AG04450 (cell line): ENCODE measurements at places on chromosomes 7 and 10. TPM values are rescaled to one million over a fixed set of nuclear protein-coding genes. Genes with fewer than 3 reads are reported as not detected.

- no peak for DNase-seq
Observed at GRCh38 chr10:13349463-13350274, 1.6 kb upstream of the SEPHS1 start.

Gene CLRN3
- not detected in 2 replicates for polyA plus RNA-seq

Gene DLX6
- polyA plus RNA-seq = not detected in 2 replicates

DNA sequence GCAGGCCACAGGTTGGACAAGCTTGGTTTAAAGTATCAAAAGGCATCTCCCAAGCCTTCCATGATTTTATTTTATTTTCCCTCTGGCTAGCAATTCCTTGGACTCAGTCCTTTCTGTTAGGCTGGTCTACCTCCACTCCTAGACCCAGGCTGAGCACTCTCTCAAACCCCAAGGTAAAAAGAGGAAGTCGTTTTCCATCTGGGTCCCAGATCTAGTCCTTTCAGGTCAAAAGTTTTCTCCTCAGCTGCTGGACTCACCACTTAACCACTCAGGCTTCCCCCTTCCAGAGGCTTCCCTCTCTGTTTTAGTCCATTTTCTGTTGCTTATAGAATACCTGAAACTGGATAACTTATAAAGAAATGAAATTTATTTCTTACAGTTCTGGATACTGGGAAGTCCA lies 252.3 kb upstream of the MKLN1 start:
- no peak for DNase-seq

GRCh38 chr10:112269266-112269665 lies 13.9 kb upstream of the TECTB start:
- DNase-seq = no peak

Gene TMEM139
- not detected in 2 replicates for polyA plus RNA-seq

Gene TCF7L2
- 6.3 and 7.7 TPM in 2 replicates for polyA plus RNA-seq

Gene GIMAP5
- polyA plus RNA-seq = not detected in 2 replicates

Gene SPDYE8
- polyA plus RNA-seq = 0.10 TPM in 1 of 2 replicates, not detected in the other

GRCh38 chr7:157153260-157153659 lies 14.5 kb downstream of the UBE3C start:
- no peak for DNase-seq

DNA sequence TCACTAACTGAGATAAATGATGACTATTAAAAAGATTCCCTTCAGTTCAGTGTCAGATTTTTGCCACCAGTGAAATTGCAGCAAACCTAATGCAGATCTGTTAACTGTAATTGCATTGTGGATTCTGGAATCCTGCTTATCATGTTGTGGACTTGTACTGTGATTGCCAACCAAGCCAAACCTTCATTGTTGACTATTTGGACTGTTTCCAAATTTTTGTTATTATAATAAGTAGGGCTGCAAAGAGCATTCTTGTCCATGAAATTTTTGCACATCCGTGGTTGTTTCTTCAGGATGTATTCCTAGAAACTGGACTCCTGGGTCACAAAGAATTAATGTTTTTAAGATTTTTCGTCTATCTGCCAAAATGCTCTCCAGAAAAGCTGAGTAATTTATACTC lies 281.6 kb upstream of the ZMIZ1 start:
- no peak for DNase-seq

GRCh38 chr7:24834128-24834798 lies 77.0 kb upstream of the GSDME start:
- DNase-seq = no peak

DNA sequence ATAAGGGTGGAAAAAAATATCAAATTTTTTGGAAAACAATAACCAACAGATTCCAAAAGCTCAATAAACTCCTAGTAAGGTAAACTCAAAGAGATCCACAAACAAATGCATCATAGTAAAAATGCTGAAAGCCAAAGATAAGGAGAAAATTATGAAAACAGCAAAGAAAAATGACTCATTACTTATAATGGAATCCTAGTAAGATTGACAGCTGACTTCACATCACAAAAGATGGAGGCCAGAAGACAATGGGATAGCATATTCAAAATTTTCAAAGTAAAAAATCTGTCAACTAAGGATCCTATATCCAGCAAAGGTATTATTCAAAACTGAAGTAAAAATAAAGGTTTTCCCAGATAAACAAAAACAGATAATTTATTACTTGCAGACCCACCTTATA lies 183.4 kb upstream of the VIPR2 start:
- DNase-seq = no peak

- DNase-seq = no peak
Observed at GRCh38 chr10:65843203-65843602, 1082.6 kb upstream of the LRRTM3 start.

Gene CEP55
- 10.0 and 16.3 TPM in 2 replicates for polyA plus RNA-seq

Gene SPDYE6
- polyA plus RNA-seq = not detected in 2 replicates

- no peak for DNase-seq
Observed at GRCh38 chr10:120414946-120415345, 42.1 kb upstream of the PLPP4 start.

GRCh38 chr7:92397542-92397941 lies 49.7 kb upstream of the GATAD1 start:
- DNase-seq = no peak

GRCh38 chr10:35532141-35532540 lies 73.0 kb upstream of the GJD4 start:
- no peak for DNase-seq

- no peak for DNase-seq
Observed at GRCh38 chr7:153509768-153510167, 542.4 kb upstream of the DPP6 start.

GRCh38 chr7:137439829-137440825 lies 96.6 kb upstream of the PTN start:
- no peak for DNase-seq

DNA sequence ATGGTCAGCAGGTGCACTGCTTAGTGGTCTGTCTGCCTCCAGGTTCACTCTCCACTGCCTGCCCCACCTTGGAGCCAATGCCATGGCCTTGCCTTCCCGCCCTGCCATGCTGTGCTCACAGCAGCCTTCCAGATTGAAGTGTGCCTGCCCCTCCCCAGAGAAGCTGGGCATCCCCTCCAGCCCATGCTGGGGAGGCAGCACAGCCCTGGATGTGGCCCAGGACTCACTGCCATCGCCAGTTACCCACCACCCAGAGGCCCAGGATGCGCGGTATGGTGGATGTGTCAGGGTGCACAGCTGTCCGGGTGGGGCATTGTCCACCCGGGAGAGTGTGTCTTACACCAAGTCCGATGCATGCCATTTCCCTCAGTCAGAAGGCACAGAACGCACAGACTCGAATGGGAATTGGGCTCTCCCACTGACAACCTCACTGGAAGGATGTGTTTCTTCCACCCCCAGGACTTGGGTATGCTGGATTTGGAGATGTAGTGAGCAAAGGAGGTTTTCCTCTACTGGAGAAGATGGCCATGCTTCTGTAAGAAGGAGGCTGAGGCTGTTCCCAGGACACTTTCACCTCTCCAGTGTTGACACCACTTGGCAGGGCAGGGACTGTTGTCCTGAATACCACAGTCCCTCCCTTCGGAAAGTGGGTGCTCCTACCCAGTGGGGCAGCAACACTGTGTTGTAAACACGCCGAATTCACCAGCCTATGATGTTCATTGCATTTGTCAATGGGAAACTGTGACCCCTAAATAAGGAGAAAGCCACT lies 122.0 kb downstream of the ADARB2 start:
- DNase-seq = no peak

Gene BEND7
- 2.1 TPM in 2 replicates for polyA plus RNA-seq

DNA sequence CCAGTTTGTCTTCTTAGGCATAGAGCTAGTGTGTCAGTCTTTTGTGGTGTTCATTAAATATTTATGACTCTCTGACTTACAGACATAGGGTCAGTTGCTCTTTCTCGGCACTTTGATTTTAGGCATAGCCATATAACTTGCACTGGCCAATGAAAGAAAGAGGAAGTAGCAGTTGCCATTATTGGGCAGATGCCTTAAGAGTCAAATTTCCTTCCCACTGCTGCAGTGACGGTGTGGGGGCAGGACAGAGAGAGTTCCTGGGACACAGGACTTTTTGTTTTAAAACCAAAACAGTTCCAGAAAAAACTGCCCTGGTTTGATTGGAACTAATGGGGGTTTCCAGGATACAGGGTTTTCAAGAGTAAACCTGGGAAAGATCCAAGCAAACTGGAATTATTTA lies 60.2 kb upstream of the PHF14 start:
- no peak for DNase-seq

- no peak for DNase-seq
Observed at GRCh38 chr7:20307901-20308300, 22.8 kb upstream of the ITGB8 start.

Gene AFAP1L2
- polyA plus RNA-seq = 0.05 and 0.07 TPM in 2 replicates

- no peak for DNase-seq
Observed at GRCh38 chr7:127813991-127814541, 162.1 kb downstream of the SND1 start.

DNA sequence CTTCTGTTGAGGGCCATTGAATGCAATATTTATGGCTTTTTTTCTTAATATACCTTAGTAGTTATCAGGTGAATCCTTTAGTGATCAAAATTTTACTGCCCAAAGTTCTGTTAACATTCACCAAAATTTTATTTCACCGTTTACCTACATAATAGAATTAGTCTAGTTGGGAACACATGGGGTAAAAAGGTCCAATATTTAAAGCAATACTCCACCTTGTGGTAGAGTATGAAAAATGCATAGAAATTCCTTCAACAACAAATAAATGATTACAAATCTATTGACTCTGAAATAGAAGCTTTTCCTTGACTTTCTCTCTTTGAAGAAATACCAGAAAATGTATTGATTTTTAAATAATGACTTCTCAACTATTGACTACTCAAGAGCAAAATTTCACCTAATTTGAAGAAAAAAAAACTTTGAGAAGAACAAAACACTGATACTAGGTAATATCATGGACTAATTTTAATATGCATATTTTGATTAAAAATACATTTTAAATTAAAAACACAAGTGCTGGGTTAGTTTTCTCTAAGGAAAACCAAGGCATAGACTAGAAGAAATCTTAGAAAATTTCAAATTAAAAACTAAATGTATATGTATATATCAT lies 43.3 kb downstream of the POLR1F start:
- peak; percentile 1 for DNase-seq

DNA sequence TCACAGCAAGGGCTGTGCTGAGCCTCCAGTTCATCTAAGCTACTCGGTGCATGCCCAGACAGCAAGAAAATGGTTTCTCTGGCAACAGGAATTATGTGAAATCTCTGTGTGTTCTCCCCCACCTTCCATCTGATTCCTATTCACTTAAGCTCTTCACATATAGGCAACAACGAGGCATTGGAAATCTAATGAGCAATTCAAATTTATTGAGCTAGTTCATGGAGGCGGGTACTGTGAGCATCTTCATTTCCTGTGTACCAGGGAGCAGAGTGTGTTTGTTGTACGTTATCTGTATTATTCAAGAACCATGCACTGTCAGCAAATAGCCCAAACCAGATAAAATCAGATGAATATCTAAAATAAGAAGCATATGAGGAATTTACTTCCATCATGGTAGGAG lies 739.1 kb downstream of the MAGI2 start:
- no peak for DNase-seq

Gene ADAMTS14
- 2.9 and 4.6 TPM in 2 replicates for polyA plus RNA-seq

Gene PPP1R3A
- not detected in 2 replicates for polyA plus RNA-seq
